Stimulated activated CD4-positive, alpha-beta T cell treated with anti-CD3 and anti-CD28 coated beads, Interleukin-4, amount 100 ng/mL, for 24 hours (primary cell): ENCODE measurements at places on chromosomes 3 and 15.

DNA sequence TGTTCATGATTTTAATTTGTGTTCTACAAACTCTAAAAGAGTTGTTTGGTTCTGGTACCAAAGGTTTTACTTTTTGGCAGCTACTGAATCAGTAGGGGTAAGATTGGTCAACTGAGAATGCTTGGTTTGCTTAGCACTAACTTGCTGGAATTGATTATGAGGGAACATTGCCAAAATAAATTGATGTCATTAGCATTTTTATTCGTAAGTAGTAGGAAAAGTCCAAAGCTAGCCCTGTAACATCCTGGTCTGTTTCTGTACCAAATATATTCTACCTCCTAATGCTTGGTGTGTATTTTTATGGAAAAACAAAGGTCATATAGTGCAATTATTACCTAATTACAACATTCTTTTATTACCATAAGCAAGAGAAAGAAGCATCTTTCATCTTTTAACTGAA, 35.9 kb upstream of the KPNA4 start:
- DNase-seq = no peak

- no peak for DNase-seq
These were observed 112.3 kb downstream of the IQCH start for GRCh38 chr15:67366904-67367303.

GRCh38 chr3:111961461-111962164, 17.2 kb upstream of the ABHD10 start:
- DNase-seq = no peak

DNA sequence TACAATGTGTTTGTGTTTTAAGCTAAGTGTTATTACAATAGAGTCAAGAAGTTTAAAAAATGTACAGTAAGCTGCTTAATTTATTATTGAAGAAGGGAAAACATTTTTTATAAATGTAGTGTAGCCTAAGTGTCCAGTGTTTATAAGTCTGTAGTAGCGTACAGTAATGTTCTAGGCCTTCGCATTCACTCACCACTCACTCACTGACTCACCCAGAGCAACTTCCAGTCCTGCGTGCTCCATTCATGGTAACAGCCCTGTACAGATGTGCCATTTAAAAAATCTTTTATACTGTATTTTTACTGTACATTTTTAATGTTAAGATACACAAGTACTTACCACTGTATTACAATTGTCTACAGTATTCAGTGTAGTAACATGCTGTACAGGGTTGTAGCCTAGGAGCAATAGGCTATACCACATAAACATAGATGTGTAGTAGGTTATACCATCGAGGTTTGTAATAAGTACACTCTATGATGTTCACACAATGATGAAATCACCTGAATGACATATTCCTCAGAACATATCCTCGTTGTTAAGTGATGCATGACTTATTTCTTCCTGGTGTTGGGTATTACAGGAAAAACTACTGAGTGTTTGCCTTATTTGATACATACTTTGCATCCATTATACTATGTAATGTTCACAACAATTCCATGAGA, 156.6 kb upstream of the NUDT16 start:
- no peak for DNase-seq

DNA sequence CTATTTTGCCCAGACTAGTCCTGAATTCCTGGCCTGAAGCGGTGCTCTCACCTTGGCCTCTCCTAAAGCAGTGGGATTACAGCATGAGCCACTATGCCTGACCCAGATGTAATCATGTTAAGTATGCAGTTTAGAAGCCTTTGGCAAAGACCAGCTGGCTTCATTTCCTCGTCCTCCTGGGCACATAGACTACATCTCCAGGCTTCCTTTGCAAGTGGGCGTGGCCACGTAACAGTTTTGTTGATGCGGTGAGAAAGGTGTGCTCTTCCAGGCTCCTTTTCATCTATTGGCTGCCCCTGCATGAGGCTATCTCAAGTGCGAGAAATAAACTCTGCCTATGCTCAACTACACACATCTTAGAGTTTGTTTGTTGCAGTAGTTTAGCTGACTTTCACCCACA, 13.0 kb downstream of the SV2B start:
- DNase-seq = no peak

GRCh38 chr3:45688882-45689786, at the start of gene SACM1L:
Gene SACM1L, plus strand, starts transcription at chr3:45689396. Its CDS starts 70 bp downstream, at chr3:45689466.
- DNase-seq = peak; percentile 96

- DNase-seq = no peak
These were observed 182.8 kb downstream of the ROBO2 start for GRCh38 chr3:77222701-77223100.

DNA sequence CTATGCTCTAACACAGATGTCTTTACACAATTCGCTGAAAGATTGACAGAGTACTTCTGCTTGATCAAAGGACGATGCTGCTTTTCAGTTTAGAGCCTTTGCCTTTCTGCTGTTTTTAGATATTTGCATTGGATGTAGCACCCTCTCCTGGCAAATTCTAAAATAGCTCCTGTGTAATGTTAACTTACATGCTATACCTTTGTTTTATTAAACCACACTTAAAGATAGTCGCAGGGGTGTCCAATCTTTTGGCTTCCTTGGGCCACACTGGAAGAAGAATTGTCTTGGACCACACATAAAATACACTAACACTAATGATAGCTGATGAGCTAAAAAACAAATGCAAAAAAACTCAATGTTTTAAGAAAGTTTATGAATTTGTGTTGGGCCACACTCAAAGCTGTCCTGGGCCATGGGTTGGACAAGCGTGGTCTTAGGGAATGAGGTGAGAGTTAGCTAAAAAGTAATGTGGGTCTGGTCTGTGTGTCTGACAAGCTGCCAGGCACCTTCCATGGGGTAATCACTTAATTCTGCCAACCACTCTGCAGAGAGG, 62.9 kb downstream of the ATG7 start:
- DNase-seq = peak; percentile 33

DNA sequence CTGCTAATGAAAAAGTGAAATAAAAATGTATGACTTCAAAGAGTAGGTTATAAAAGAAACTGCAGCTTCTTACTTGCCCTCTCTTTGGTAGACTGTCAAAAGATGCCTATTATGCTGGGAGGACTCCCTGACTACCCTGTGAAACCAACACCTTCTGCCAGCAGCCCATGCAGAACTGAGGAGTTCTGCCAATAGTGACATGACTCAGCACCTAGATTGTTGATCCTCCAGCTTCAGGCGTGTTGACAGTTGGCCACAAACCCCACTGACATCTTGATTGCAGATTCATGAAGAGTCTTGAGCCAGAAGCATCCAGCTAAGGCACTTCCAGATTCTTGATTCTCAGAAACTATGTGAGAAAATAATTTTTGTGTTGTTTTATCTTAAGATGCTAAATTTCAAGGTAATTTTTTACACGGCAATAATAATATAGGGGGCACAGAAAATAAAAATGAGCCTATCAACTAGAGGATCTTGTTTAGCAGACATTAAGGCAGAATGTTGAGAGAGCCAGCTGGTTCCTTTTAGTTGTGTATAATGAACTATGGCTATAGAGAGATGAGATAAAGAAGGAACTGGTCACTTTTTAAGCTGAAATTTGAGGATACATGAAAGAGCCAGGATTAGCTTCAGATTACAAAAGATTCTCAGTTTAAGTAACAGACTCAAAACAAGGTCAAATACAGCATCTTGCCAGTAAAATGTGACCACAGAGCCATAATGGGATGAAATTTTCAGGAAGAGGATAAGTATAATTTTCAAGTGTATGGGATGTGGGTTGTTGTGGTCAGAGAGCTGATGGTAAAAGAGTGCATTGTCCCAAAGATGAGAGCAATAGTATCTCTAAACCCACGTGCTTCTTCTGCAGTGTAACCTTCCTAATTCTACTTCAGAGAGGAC, 588.7 kb upstream of the CBLB start:
- peak; percentile 33 for DNase-seq

DNA sequence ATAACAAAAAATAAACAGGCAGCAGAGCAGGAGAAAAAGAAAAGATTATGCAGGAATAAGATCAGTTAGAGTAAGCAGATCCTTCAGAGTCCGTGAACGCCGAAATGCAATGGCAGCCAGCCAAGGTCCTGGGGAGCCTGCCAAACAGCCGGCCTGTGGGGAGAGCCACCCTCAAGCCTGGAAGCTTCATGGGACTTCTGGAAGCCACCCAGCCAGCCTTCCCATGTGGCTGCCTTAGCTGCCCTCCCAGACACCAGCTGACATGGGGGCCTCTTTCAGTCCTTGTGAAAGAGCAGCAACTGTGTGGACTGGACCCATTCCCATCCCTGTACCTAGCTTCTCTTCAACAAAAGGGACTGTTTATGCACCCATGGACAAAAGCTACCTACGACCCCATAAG, 64.9 kb upstream of the RAD18 start:
- no peak for DNase-seq

- DNase-seq = no peak
These were observed 28.8 kb upstream of the RFX7 start for GRCh38 chr15:56272454-56272853.

DNA sequence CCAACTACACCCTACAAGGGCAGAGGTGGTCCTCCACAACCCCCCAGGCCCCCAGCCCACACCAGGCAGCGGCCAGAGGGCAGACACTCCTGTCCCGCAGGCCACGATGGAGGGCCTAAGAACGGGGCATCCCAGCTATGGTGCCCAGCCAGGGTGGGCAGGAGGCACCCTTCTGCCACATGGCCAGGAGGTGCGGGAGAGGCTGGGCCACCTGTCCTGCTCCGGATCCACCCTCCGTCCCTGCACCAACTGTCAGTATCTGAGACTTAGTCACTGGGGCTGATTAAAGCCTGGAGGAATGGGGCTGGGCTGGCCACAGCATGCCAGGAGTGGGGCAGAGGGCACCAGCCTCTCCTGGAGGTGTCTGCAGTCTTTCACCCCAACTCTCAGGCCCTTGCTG, 37.9 kb downstream of the TNK2 start:
- no peak for DNase-seq

DNA sequence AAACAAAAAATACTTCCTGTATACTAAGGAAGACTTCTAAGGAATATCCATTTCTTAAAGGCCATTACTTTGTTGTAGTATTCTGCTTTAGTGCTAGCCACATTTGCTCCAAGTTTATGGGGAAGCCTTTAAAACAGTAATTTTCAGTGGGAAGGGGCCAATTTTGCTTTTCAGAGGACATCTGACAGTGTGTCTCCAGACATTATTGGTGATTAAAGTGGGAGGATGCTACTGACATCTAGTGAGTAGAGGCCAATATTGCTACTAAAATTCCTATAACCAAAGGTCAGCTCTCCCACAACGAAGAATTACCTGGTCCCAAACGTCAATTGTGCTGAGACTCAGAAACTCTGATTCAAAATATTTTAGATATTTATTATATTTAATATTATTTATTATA, 24.8 kb downstream of the SLC28A2 start:
- DNase-seq = no peak

GRCh38 chr3:143754090-143754489, 94.2 kb downstream of the SLC9A9 start:
- no peak for DNase-seq

DNA sequence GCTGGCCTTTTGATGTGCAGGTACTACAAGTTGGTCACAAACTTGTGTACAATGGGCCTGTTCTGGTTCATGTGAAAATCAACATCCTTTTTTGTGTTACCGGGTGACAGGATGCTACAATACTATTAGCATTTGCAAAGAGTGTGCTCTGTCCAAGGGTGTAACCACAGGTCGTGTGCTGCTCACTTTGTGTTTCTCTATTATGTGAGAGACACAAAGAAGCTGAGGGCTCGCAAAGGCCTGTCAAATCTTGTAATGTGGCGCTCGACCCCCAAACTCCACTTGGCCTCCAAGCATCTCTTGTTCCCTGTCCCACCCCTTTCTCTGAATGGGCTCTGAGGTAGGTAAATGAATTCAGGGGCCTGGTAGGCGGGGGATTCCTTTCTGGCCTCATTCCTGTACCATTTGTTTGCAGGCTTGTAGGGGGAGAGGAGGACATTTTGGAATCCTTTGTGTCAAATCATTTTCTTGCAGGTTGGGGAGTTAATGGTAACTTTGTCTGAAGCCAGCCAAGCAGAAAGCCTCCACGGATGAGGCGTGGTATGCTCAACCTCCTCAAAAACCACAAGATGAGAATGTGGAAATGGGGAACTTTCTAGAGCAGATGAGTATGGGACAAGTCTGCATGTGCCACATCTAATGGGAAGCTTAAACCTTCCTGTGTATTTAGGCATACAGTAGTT, 109.1 kb downstream of the OPA1 start:
- no peak for DNase-seq

DNA sequence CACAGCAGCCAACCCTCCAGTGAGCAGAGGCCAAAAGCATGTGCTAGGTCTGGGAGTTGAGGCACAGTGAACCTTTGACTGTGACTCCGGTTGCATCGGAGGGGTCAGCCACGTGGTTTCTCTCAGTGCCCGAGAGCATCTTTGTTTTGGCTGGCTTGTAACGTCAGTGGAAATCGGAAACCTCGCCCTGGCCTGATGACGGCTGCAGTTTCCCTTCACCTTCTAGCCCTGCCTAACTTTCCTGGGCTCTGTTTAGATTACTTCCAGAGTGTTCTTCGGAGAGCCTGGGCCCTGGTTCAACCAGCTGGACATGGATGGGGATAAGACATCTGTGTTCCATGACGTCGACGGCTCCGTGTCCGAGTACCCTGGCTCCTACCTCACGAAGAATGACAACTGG, 56.6 kb downstream of the MESD start:
- no peak for DNase-seq

- DNase-seq = no peak
These were observed 219.9 kb downstream of the OPA1 start for GRCh38 chr3:193812791-193813500.

DNA sequence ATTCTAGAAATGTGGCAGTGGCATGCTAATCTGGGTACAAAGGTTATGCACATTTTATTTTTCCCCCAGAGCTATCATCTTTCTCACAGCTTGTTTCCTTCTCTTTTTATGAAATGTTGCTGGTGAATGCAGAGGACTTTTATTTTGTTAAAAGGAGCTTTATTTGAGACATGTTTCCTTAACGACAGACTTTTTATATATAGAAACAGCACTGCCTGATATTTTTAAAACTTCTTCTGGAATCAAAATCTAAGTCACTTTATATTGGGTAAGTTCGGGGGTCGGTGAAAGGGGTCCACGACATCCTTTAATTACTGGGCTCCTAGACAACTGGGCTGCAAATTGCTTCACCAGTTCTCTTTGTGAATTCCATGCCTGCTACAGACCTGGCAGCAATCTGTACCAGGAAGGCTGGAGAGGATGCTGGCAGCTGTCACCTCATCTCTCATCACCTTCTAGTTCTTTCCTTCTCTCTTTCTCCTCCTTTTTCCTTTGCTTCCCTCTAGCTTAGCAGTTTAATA, 464.7 kb downstream of the PDCD6IP start:
- no peak for DNase-seq

GRCh38 chr3:180284331-180285110, 247.8 kb upstream of the PEX5L start:
- DNase-seq = no peak

- DNase-seq = no peak
These were observed 66.4 kb downstream of the XXYLT1 start for GRCh38 chr3:195204360-195205163.

DNA sequence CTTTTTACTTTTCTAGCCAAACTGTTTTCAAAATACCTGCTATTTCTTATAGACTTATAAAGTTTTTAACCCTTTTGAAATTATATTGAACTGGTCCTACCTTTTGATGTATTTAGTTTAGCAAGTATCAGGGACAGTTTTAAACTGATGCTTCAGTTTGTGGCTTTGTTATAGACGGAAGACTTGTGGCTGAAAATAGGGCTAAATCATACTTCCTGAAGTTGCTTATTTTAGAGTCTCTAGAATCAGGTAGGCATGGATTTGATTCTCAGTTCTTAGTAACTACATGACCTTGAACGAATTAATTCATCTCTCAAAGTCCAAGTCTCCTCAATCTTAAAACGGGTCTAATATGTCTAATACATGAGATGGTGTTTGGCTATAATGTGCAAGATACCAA, 322.8 kb downstream of the RAP2B start:
- no peak for DNase-seq
